ENCODE measurements at places on chromosomes 13 and 19. TPM values are rescaled to one million over a fixed set of nuclear protein-coding genes. Genes with fewer than 3 reads are reported as not detected.

Gene ONECUT3
- total RNA-seq = not detected

Gene CACNG6
- total RNA-seq = not detected

Gene IL17D
- 0.56 TPM for total RNA-seq

Gene KCNN1
- total RNA-seq = 0.43 TPM

Gene F7
- total RNA-seq = not detected

Gene ZNF579
- total RNA-seq = 11.7 TPM

Gene HIPK4
- 0.13 TPM for total RNA-seq

Gene TEX30
- total RNA-seq = 17.3 TPM

Gene LMTK3
- 0.51 TPM for total RNA-seq

All from GM12878 (cell line).